ENCODE measurements at places on chromosomes 7 and 10.

GRCh38 chr10:3775696-3776551, 9.1 kb downstream of the KLF6 start:
- DNase-seq = no peak

DNA sequence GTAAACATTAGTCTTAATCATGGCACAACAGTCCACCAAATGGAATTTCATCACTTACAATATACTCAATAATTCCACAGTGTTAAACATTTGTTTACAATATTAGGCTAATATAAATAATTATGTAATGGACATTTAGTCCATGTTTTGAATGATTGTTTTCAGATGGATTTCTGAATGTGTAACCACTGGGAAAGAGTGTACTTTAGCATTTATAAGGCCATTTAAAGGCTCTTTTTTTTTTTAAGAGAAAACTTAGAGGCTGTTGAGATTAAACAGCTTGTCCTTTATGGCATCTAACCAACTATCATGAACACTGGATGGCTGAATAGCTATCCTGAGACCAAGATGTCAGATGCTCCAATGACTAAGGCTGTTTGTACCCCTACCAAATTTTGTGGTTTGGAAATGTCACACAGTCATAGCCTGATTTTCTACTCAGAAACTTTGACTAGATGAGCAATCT, 248.3 kb upstream of the GLI3 start:
- no peak for DNase-seq

- no peak for DNase-seq
These were observed 101.3 kb downstream of the CPXM2 start for GRCh38 chr10:123790132-123790885.

GRCh38 chr10:21954132-21954531, 49.4 kb downstream of the DNAJC1 start:
- no peak for DNase-seq

DNA sequence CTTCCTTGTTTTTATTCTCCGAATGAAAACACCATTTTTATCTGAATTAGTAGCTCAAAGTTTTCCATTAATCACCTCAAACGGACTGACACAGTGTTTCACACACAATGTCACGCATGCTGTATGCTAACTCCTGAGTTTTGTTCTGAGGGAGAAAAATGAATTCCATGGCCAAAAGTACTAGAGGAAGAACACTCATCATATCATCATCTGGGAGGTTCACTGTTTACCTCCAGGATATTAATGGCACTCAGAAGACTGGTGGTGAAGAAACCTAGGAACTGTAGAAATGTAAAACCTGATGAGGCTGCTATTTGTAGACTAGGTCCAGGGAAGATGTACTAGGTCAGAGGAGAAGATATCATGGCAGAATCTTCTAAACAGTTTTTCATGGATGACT, 395.6 kb upstream of the ETV1 start:
- DNase-seq = no peak

DNA sequence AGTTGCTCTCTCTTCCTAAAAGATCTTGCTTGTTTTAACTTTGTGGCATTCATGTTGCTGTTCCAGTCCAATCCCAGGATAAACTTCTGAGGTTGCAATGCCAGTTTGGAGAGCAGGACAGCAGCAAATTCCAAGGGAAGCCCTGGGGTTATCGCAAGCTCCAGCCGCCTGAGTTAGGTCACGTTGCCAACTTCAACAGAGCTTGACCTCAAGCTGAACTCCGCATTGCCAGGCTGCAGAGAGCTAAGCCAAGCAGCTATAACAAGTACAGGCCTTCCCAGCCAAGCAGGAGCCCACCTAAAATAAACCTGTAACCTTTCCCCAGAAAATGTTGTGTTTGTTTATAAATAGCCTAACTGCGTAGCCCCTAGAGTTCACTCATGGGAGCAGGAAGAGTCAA, 138.9 kb upstream of the LYZL1 start:
- no peak for DNase-seq

DNA sequence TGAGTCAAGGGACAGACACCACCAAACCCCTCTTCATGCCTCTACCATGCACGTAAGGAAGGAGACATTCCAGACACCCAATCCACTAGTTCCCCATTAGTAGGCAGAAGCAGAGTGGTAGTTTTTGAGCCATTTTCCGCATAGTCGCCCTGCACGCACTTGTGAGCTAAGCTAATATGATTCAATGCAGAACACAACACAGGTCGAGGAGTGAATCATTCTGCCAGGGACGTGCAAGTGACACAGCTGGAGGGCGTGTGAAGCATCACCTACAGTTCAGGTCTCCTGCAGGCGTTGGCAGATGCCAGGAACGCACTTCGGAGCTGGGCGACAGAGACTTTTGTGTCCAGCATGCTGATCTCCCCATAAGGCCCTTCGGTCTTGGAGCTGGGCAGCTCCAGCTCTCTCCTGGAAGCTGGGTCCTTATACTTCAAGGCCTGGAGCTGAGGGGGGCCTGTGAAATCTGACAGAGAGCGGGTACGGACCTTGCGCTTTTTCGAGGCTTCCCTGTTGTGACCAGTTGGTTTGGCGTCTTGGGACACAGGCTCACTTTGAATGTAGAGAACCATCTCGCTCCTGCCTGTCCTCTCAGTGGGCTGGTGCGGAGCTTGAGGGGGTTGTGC, 102.4 kb downstream of the SVIL start:
- no peak for DNase-seq

DNA sequence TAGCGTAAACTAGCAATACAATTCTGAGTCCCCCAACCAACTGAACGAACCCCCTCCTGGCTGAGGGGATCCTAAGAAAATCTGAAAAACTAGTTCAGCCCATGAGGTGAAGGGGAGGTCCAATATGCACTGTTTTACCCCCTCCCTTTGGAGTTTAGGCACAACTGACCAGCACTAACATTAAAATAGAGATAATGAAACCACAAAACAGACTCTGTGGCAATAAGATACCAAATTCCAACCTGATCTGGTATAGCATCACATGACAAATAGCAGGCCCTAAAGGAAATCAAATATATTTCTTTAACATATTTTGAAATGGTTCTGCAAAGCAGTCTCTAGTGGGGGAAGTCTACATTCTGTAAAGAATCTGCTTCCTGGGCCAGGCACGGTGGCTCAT, 522.5 kb downstream of the TYW1 start:
- DNase-seq = no peak

GRCh38 chr7:133936074-133936473, 191.1 kb upstream of the LRGUK start:
- DNase-seq = no peak

DNA sequence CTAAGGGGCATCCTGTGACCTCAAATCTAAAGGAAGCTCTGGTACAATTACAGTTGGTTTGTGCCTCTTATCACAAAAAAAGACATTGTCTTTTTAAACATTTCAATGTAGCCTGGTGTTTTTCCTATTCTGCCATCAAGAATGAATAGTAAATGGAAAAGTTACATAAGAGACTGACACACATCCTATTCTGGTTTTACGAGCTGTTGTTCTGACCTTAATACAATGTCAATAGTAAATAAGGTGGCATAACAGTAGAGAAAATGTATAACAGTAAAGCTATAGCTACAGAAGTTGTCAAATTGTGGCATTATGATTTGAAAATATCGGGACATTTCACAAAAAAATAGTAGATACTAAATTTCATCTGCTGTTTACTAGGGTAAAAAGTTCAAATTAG, 88.4 kb downstream of the NT5C2 start:
- DNase-seq = no peak

- DNase-seq = no peak
These were observed 490.3 kb downstream of the SDK1 start for GRCh38 chr7:3791327-3791726.

- no peak for DNase-seq
These were observed 42.1 kb upstream of the MKRN1 start for GRCh38 chr7:140521421-140521820.

DNA sequence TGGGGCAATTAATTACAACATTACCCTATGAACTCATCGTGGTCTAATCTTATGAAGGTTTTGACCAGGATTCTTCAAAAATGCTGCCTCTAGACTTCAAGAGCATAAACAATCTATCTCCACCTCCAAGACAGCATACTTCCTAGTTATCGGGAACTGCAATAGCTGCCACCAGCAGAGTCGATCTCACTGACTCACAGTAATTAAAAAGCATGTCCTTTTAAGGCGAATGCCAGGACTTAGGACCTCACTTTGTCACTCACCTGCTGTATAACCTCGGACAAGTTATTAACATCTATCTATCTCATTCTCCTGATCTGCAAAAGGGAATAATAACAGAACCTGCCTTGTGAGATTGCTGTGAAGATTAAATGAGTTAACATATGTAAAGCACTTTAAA, 666.0 kb upstream of the COBL start:
- DNase-seq = no peak

- DNase-seq = no peak
These were observed 184.4 kb downstream of the LRRTM3 start for GRCh38 chr10:67110286-67110685.

- no peak for DNase-seq
These were observed 85.5 kb downstream of the GLRX3 start for GRCh38 chr10:130221456-130222375.

DNA sequence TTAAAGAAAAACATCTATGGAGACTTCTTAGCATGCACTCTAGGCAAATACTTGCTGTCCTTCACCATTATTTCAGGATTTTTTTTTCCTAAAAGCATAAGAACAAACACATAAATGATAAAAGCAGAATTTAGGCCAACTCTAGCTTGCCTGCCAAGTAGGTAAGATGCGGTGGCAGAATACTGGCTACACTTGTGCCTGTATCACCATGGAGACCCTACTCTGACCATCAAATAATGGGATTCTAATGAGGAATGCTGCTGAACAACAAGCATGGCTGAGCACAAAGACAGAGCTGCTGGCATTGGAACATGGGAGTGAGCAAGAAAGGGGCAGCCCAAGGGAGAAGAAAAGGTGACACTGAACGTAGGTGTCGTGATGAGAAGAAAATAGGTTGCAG, 18.5 kb upstream of the TAS2R40 start:
- no peak for DNase-seq

GRCh38 chr10:11472158-11472753, 139.2 kb downstream of the USP6NL start:
- DNase-seq = peak; percentile 69

GRCh38 chr7:139867847-139868246, 38.8 kb downstream of the TBXAS1 start:
- DNase-seq = no peak

DNA sequence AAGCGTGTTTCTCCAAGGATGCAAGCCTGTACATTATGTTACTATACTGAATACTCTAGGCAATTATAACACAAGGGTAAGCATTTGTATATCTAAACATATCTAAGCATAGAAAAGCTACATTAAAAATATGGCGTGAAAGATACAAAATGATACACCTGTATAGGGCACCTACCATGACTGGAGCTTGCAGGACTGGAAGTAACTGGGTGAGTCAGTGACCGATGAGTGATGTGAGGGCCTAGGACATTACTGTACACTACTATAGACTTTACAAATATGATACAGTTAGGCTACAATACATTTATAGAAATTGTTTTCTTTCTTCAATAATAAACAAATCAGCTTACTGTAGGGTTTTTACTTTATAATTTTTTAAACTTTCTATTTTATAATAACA, 1127.2 kb upstream of the LRRN3 start:
- DNase-seq = no peak

- DNase-seq = no peak
These were observed 67.8 kb upstream of the PCBD1 start for GRCh38 chr10:70956029-70956759.

GRCh38 chr10:102157224-102157623, 5.0 kb downstream of the NOLC1 start:
- DNase-seq = no peak

DNA sequence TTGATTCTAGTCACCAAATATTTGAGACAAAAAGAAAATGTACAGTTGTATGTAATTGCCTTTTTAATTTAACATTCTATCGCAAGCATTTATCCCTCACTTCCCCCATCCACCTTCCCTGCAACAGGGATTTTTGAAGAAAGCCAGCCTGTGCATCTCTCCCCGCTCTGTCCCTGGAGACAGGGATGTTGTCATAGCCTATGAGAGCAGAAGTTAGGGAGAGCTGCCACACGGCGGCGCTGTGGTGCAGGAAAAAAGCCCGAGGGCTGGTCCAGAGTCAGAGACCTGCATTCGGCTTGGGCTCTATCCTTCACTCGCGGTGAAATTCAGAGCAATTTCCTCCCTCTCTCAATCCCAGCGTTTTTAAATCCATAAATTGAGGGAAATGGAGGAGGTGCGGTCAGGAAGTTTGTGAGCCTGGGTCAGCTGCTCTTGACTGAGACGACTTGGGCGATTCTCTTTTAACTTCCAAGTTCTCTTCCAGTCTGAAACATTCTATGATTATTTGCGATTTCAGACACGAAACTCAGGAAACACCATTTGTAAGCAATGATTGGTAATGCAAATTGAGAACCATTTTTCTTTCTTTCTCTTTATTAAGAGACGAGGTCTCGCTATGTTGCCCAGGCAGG, 17.5 kb downstream of the HKDC1 start:
- DNase-seq = peak; percentile 87

- no peak for DNase-seq
These were observed 226.2 kb downstream of the THSD7A start for GRCh38 chr7:11605749-11606148.

DNA sequence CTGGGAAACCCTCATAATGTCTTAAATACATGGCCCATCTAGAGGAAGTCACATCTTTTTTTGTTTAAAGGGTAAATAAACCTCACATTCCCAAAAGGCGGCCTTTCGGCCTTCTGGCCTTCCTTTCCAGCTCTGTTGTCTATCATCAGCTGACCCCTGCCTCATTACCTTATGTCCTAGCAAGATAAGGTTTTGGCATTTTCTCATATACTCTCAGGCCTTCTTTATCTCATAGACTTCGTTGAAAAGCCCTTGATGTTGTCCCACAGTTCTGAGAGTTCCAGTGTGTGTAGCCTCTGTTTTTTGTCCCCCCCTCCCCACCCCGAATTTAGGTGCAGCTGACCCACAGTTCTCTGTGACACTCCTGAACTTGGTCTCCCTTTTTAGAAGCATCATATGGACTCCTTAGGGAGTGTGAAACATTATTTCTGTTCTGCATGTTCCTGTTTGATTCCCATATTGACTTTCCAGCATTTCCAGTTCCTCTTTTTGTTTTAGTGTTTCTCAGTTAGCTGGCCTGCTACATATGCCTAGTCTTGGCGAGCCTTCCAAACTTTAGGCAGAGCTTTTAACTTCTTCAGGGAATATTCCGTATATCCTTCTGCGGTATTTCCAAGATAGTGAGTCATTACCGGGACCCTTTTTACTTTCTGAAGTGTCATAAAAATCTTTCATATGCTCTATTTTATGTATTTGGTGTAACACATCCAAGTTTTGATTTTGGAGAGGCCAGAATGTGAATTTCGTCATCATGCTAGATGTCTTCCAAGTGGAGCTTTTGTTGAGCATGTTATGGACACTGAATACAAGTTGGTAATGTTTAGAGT, 138.5 kb downstream of the LRRC4 start:
- no peak for DNase-seq

- DNase-seq = no peak
These were observed at the start of gene DKK1 for GRCh38 chr10:52313933-52314821. DKK1 (plus strand) TSS chr10:52314281; CDS start chr10:52314435, 154 bp downstream.

- no peak for DNase-seq
These were observed 83.3 kb downstream of the CRPPA start for GRCh38 chr7:16338065-16338464.

DNA sequence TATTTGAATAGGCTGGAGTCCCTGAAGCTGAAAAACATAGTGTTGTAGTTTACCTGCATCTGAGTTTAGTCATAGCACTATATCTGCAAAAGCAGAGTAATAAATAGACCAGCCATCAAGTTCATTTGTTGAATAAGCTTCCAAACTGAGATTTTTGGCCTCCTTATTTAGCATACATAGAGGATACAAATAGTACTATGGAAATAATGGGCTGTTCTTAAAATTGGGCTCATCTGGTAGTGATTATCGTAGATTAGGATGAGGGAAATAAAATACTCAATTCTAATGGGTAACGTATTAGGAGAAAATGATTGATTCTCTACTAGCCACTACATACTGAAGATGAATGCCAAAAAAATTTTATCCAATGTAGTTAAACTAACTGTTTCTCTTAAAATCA, 41.4 kb upstream of the TMEM196 start:
- DNase-seq = no peak

Data from activated gamma-delta T cell treated with Interleukin-2 at 50 U/mL for 16 hours (primary cell).